Amniotic stem cell (primary cell): ENCODE measurements at places on chromosomes 12 and 14.

GRCh38 chr12:62799126-62799736 lies 135.7 kb downstream of the PPM1H start:
- peak; percentile 56 for DNase-seq

DNA sequence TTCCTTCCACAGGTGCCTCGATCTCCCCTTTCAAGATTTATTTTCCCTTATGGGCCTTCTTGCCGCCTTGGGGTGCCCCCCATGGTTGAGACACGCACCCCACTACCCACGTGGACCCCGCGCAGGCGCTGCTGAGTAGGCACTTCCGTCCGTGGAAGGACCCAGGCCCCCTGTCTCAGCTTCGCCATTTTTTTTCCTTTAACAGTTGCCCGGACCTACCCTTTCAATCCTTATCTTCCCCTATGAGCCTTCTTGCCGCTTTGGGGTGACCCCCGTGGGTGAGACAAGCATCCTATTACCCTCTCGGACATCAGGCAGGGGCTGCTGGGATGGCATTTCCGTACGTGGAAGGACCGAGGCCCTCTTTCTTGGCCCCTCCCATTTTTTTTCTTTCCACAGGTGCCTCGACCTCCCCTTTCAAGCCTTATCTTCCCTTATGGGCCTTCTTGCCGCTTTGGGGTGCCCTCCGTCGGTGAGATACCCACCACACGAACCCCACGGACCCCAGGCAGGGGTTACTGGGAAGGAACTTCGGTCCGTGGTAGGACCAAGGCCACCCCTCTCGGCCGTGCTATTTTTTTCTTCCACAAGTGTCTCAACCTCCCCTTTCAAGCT lies 268.2 kb downstream of the ALG10 start:
- DNase-seq: no peak

DNA sequence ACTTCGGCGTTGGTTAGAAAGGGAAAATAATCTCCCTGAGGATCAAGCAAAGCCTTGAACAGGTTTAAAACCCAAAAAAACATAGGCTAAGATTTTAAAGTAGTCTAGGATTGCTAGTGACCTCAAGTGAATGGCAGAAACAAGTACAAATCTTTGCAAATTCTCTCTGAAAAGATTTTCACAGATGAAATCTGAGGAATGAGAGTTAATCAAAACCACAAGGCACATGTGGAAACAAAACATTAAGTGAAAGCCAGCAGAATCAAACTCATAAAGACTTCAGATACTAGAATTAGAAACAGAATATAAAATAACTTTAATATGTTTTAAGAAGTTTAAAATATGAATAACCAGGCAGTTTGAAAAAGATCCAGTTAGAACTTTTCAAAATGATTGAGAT lies 52.2 kb upstream of the CFL2 start:
- DNase-seq: no peak

- DNase-seq: no peak
Observed at GRCh38 chr14:61469781-61470180, 148.4 kb downstream of the PRKCH start.

DNA sequence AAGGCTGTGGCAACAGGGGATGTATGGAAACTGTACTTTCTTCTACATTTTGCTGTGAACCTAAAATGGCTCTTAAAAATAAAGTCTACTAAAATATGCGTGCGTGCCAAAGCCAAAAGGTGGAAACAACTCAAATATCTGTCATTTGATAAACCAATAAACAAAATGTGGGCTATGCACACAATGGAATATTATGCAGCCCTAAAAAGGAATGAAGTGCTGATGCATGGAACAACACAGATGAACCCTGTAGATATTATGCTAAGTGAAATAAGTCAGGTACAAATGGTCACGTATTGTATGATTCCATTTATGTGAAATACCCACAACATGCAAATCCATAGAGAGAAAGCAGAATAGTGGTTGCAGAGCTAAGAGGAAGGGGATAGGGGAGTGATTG lies 8.0 kb downstream of the CACNA2D4 start:
- DNase-seq: no peak

DNA sequence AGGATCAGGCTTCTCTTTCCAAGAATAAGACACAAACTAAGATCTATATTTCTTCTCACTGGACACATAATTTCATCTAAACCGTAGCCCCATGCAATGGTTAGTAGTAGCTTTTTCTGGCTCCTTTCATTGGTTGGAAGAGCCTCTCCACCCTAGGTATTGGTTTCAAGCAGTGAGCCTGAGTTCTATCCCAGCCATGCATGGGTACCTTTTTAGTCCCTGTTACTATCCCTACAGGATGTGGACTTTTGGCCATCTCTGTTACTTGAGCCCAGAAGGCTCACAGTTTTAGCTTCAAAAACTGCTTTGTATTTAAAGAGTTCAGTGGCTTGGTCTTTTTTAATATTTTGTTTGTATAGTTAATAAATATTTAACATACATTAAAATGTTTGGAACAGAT lies 16.1 kb downstream of the PPM1A start:
- no peak for DNase-seq

GRCh38 chr14:56046546-56046945 lies 71.7 kb upstream of the PELI2 start:
- DNase-seq: no peak

GRCh38 chr12:103924761-103925641 lies 5.2 kb upstream of the HSP90B1 start:
- no peak for DNase-seq
